ENCODE measurements at places on chromosomes 1 and 21.

GRCh38 chr1:9174243-9174642 is 45.3 kb upstream of the GPR157 start:
- no peak for DNase-seq

DNA sequence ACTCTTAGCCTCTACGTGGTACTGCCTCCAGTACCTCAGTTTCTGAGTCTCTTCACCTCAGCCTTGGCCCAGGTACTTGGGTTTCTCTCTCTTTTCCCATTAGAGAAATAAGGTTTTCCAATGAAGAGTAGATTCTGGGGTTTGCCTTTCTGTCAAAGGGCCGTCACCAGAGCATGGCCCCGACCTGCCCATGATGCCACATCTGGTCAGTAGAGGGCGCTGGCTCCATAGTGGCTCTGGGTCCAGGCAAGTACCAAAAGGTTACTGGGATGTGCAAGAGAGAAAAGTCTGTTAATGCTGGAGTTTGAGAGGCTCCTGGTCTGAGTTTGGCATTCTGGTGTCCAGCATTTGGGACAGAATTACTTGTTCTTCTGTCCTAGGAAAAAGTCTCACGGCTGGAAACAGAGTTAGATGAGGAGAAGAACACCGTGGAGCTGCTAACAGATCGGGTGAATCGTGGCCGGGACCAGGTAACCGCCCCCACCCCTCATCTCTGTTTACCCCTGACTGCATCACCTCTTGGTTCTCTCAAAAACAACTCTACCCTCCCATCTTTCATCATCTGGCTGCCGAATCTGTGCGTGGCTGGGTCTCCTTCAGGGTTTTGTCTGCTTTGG is 5.3 kb upstream of the TUFT1 start:
- DNase-seq: no peak

GRCh38 chr1:236156512-236157208 is 14.3 kb downstream of the GPR137B start:
- DNase-seq: no peak

DNA sequence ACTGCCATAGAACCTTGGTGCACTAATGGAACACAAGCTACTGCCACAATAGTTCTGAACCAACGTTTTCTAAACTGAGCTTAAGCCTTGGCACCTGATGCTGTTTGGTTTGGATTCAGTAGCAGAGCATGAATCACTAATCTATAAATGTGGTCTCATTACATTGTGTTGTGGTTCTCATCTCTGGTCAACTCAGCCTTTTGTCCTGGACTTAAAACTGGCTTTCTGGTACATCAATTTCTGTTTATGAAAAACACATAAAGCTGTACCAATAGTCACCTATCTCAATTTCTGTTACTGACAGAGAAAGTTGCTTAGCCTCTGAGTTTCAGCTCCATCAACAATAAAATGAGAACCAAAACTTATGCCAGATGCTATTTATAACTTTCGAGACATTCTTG is 197.5 kb upstream of the KIAA0040 start:
- DNase-seq: no peak

- DNase-seq: no peak
Observed at GRCh38 chr1:43975249-43975961, 645 bp downstream of the ATP6V0B start.

- DNase-seq: no peak
Observed at GRCh38 chr1:117058810-117059209, 1.3 kb upstream of the TTF2 start.

DNA sequence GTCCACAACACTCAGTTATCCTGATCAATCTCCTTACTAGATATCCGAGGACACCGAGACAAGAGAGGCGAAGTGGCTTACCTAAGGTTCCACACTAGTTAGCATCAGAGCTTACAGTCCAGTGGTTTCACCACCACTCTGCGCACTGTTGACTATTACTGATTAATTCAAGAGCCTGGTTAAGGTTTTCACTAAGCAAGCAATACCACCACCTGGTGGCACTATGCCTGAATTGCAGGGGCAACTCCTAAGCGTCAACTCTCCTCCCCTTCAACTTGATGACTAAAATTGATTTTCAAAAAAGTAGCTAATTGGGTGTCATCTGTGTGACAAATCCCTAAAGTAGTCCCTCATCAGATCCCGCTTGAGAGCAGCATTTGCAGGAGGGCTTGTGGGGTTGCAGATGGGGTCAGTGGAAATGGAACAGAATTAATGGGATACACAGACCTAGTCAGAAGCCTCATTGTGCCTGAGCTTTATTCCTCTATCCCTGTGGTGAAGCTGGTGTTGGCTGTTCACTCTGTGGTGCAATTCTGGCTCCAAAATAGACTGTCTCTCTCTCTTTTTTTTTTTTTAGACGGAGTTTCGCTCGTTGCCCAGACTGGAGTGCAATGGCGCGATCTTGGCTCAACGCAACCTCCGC is 9.1 kb downstream of the TTC22 start:
- DNase-seq: no peak
